ENCODE measurements at places on chromosomes 6 and 20.

- no peak for DNase-seq
Measured at GRCh38 chr20:63354636-63355350, 6.4 kb downstream of the CHRNA4 start.

DNA sequence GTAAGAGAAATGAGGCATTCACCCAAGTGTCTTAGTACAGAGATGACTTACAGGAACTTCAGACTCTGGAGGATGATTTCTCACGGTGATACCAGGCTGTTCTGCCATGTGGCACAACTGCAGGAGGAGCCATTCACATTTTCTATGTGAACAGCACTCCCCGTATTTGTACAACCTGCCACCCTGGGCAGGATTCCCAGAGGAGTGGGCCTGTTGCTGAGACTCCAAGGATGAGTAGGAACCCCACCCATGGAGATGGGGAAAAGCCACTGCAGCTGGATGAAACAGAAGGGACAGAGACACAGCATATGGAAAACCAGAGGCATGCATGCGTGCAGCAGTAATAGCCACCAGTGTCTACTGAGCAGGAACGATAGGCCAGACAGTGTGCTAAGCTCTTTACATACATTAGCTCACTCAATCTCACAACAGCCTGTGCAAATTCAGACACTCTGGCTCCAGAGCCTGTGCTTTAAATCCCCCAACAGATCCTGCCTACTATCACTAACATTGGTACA lies 48.0 kb upstream of the PTPRT start:
- DNase-seq = no peak

GRCh38 chr20:54040531-54040930 lies 29.9 kb downstream of the BCAS1 start:
- no peak for DNase-seq

DNA sequence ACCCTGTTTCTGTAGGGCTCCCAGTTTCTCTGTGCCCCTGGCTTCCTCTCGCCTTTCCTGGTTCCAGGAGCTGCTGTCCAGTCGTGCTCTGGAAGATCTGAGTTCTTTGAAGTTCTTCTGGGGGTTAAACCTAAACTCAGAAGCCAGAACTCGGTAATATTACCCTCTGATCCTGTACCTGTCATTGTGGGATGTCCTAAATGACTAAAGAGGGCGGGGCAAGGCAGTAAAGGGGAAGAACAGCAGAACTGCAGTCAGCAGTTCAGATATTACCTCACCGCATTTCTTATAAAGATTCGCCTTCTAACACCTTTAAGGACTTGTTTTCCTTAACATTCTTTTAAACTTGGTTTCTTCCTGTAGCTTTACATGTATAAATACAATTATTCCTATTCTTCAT lies 63.9 kb downstream of the FAM120B start:
- DNase-seq = no peak

DNA sequence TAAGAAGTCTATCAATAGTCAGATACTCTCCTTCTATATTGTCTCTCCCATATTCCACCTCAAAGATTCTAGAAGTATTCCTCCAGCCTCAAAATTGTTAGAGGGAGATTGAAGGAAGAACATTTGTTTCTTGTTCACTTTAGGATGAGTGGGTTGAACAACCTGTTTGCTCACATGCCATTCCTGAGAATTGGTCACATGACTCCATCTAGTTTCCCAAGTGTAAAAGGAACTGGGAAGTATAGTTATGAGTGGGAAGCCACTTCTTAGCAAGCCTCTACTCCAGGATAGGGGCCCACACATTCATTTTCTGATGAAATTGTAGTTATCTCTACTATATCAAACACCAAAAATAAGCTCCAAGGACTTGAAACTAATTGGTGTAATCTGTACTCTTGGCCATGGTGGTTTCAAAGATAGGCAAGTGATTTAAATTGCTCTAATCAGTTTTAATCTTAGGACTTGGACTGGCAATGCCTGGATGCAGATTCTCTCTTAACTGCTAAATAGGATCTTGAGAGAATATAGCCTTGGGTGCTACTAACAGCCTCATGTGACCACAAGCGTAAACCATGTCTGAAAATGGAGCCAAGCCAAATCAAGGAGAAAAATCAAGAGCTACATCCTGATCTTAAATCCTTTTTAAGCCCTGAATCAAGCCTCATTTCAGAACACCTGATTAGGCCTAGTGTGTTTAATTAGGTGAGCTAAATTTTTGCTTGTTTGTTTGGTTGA lies 758.7 kb upstream of the MAN1A1 start:
- no peak for DNase-seq

DNA sequence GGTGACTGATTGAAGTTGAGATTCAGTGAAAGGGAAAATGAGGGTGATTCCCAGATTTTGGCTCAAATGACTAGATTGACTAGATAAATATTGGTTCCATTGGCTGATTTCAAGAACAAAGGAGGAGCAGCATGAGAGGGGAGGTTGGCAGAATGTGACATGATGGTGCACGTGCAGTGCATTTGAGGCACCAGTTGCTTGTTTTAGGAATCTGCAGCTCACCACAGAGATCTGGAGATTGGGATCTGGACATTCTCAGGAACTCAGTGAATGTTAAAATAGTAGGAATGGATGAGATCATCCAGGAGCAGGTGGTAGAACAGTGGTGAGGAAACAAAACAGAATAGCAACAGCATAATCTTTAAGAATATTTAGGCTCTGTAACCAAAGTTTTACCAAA lies 496.3 kb downstream of the DHX35 start:
- DNase-seq = no peak

- DNase-seq = no peak
Measured at GRCh38 chr20:19423097-19423899, 210.9 kb downstream of the SLC24A3 start.

- no peak for DNase-seq
Measured at GRCh38 chr6:158257425-158257759, 54.9 kb upstream of the TULP4 start.

DNA sequence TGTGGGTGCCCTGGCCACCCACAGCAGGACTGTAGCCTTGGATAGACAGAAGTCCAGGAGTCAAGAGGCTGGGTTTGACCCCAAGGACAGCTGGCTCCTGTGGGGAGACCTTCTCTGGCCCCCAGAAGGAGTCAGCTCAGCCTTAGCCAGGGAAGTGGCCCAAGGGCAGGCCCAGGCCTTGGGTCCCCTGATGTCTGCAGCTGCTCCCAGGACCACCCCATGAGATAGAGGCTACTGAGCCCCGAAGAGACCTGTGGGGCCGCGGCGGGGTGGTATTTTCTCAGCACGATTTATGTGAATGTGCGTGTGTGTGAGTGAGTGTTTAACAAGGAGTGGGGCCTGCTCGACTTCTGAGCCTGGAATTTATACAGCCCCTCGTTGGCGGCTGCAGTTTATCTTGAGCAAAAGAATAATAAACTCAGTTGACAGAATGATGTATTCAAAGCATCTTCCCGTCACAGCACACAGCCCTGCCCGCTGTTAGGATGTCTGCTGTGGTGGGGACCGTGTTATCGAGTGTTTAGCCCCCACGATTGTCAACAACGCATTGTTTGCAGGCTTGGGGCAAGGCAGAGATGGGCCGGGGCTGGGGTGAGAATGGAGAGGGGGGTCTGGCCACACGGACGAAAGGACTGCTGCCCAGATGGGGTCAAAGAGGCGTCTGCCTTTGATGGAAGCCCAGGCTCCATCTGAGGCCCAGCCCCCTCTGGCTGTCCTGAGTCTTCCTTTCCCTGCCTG lies 163.3 kb downstream of the VEGFA start:
- no peak for DNase-seq

DNA sequence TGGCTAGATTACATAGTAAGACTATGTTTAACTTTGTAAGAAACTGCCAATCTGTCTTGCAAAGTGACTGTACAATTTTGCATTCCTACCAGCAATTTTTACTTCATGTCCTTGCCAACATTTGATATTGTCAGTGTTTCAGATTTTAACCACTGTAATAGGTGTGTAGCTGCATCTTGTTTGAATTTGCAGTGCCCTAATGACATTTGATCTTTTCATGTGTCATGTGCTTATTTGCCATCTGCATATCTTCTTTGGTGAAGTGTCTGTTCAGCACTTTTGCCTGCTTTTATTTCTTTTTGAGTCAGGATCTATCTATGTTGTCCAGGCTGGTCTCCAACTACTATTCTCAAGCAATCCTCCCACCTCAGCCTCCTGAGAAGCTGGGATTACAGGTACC lies 2.4 kb upstream of the PRPH2 start:
- DNase-seq = no peak

DNA sequence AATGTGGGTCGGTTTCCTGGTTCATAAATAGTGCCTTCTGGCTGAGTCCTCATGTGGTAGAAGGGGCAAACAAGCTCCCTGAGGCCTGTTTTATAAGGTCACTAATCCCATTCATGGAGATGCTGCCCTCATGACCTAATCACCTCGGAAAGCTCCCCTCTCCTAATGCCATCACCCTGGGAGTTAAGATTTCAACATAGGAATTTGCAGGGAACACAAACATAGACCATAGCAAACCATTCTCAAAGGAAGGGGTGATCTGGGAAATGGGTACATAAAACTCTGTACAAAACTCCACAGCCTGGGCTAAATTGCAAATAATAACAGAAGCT lies 1.5 kb upstream of the ADTRP start:
- DNase-seq = no peak

- no peak for DNase-seq
Measured at GRCh38 chr6:4816904-4817303, 40.7 kb downstream of the CDYL start.

- DNase-seq = no peak
Measured at GRCh38 chr6:166660157-166660688, 33.2 kb upstream of the RPS6KA2 start.

- no peak for DNase-seq
Measured at GRCh38 chr6:48747040-48747439, 636.0 kb upstream of the PTCHD4 start.

- no peak for DNase-seq
Measured at GRCh38 chr6:147873816-147874215, 365.3 kb downstream of the SAMD5 start.

GRCh38 chr6:163250116-163250515 lies 164.4 kb upstream of the QKI start:
- DNase-seq = no peak

DNA sequence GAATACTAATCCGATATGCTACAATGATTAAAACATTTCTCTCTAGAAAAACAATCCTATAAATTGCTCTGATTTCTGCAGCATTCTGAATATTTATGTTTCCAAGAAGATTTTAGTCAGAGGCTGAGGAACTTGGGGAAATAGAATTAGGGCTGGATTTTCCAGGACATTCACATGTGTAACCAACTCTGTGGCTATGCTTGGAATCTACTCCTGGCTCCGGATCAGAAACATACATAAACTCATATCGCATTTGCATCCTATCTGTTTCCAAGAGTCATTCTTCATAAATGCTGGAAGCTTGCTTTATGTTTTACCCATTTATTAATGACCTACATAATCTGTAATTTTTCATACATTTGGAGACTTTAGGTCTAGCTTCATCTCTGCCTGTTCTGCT lies 459.9 kb upstream of the MARCKS start:
- no peak for DNase-seq

DNA sequence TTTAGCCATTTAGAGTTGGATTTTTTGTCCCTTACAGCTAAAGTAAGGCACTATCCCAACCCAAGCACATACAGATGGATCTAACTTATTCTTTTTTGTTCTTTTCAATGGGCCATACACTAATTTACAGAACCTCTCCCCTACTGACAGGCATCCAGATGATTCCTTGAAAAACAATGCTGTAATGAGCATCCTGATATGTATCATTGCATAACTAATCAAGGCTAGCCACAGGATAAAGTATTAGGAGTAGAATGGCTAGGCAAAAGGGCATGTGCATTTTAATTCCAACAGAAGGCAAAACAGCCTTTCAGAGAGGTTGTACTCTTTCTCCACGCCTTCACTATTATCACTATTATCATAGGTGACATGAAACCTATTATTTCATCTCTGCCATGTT lies 54.1 kb downstream of the ELOVL5 start:
- DNase-seq = no peak

GRCh38 chr6:40963019-40963418 lies 76.0 kb downstream of the UNC5CL start:
- DNase-seq = no peak

- no peak for DNase-seq
Measured at GRCh38 chr6:44956396-44956795, 371.7 kb upstream of the RUNX2 start.

DNA sequence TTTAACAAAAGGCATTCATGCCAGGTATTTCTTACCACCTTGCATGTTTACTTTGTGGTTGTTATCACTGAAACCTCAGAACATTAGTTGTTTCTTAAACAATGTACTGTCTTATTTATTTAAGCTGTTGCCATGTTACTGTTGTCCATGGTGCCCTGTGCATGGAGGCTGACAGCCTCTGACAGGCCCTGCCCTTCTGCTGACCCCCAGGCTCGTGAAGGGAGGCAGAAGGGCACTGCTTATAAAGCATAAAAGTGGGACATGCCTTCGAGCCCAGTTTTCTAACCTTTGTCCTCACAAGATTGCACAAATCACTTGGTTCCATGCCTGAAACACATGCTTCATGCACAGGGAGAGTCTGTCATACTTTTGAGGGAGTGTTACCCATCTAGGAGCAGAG lies 46.7 kb upstream of the CLIC5 start:
- no peak for DNase-seq

Measured in DND-41 (cell line).